ENCODE measurements at places on chromosomes 16 and 17. TPM values are rescaled to one million over a fixed set of nuclear protein-coding genes. Genes with fewer than 3 reads are reported as not detected.

DNA sequence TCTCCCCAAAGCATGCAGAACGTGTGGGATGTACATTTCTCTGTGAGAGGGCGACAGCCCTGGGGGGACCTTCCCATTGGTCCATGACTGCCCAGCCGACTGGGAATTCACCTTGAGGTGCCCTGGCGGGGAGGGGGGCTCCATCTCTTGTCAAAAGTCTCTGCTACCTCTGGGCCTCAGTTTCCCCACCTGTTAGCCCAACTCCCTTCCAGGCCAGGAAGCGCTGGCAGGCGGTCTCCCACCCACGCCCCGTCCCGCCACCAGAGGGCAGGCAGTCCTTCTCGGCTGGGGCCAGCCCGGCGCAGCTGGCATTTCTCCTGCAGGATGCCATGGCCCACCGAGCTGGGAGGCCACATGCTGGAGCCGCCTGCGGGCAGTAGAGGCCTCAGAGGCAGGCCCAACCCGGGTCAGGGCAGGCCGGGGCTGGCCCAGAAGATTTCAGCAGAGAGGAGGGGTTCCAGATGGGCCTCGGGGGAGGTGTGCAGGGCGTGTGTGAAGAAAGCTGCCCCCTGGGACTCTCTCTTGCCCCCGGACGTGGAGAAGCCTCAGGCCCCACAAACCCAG lies 16.6 kb downstream of the CD7 start:
- H3K4me1 ChIP-seq: no peaks in the 10 kb centered on the region
- H3K27me3 ChIP-seq: no peaks in the 10 kb centered on the region
- peak; percentile 65 for DNase-seq
- no peak overlapping the region for H3K27ac ChIP-seq
- H3K4me3 ChIP-seq: no peak overlapping the region

DNA sequence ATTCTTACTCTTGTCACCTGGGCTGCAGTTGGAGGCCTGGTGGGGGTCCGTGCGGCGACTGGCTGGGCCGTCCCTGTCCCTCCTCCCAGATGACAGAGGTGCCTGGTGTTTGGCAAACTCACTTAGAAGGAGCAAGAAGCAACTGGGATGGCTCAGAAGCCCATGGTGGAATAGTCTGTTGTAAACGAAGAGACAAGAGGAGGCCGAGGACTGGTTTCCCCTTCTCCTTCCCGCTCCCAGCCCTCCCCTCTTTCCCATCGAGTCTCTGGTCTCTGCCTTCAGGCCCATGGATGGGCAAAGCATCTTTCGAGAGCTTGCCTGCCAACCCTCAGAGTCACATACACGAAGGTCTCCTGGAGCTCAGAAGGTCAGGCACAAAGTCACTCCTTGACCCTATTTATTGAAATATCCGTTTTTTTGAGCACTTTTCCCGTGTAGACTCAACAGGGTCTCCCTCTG lies 364.4 kb downstream of the SEC14L1 start:
- no peaks in the 10 kb centered on the region for H3K4me1 ChIP-seq
- H3K4me3 ChIP-seq: no peak overlapping the region
- no peaks in the 10 kb centered on the region for H3K27me3 ChIP-seq
- H3K27ac ChIP-seq: no peak overlapping the region

Gene RTN4RL1
- total RNA-seq: 1.8 TPM

- no peaks in the 10 kb centered on the region for H3K27me3 ChIP-seq
- H3K4me1 ChIP-seq: no peaks in the 10 kb centered on the region
- H3K27ac ChIP-seq: no peak overlapping the region
- DNase-seq: peak; percentile 42
These were observed 80.0 kb downstream of the KCNJ18 start for GRCh38 chr17:21772321-21772720.

- H3K27ac ChIP-seq: peak overlapping the region; percentile 85
- no peaks in the 10 kb centered on the region for H3K4me1 ChIP-seq
- DNase-seq: no peak
- H3K36me3 ChIP-seq: no peaks in the 10 kb centered on the region
- no peak overlapping the region for H3K4me3 ChIP-seq
- H3K27me3 ChIP-seq: no peaks in the 10 kb centered on the region
These were observed 14.6 kb upstream of the CIBAR2 start for GRCh38 chr16:85126705-85127378.

DNA sequence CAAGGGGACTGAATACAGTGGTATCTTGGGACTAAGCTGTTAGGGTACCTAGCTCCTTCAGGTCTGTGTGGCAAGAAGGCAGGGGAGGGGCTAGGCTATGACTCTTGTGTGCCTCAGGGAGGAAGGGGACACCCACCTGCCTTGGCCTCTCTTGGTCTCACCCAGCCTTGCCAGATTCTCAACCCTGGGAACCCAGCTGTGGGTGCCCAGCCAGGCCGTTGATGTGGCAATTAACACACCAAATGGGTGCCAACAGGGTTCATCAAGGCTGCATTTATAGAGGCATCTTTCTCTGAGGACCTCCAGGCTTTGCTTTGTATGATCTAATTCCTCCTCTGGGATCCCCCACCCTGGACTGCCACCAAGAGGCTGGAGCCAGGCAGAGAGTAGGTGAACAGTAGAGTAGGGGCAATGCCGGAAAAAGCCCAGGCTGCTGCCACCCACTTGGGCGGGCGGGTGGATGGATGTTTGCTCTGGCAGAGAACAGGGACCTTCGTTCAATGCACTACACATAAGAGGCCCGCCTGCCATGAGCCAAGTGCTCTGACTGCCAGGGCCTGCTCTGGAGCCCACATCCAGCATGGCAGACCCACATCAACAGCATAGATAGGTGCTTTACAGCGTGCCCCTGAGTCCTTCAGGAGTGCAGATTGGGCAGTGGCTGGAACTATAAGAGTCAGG lies 3.2 kb upstream of the ASB16 start:
- H3K27ac ChIP-seq: no peak overlapping the region
- H3K4me1 ChIP-seq: peaks cover 16% of the 10 kb centered on the region
- H3K27me3 ChIP-seq: no peaks in the 10 kb centered on the region
- H3K4me3 ChIP-seq: no peak overlapping the region
- H3K36me3 ChIP-seq: no peaks in the 10 kb centered on the region
- no peak for DNase-seq

DNA sequence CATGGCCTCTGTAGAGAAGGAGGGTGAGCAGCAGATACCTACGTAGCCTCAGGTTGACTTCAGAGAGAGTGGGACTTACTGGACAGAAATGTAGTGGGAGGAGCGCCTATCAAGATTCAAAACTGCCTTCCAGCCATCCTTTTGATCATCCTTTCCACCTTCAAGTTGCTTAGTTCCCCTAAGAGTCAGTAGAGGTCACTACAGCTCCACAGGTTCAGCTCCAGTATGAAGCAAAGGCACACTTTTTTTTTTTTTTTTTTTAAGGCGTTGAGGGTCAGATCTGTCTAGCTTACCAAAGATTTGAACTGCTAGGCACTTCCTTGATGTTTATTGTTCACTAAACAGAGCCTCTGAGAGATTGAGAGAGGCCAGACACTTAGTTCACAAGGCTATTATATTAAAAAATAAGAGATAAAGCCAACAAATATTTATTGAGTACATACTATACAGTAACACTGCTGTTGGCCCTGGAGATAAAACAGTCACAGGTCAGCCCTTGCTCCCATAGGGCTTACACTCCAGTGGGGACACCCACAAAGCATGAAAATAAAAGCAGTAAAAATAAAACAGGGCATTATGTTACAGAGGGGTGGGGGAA lies 3.1 kb downstream of the RNF227 start:
- H3K27ac ChIP-seq: no peak overlapping the region
- no peak overlapping the region for H3K4me3 ChIP-seq
- H3K36me3 ChIP-seq: peaks cover 34% of the 10 kb centered on the region
- no peak for DNase-seq
- no peaks in the 10 kb centered on the region for H3K27me3 ChIP-seq

Gene MPO
- total RNA-seq: 0.12 TPM

- no peak for DNase-seq
- H3K4me3 ChIP-seq: no peak overlapping the region
- no peaks in the 10 kb centered on the region for H3K36me3 ChIP-seq
- H3K27me3 ChIP-seq: no peaks in the 10 kb centered on the region
These were observed 9.3 kb upstream of the ZC3H18 start for GRCh38 chr16:88560714-88561484.

Gene KRT32
- total RNA-seq: not detected

Gene SLC13A2
- not detected for total RNA-seq

Gene SULT1A1
- total RNA-seq: 37.9 TPM

GRCh38 chr17:21689604-21690003 lies 2.7 kb upstream of the KCNJ18 start:
- no peak overlapping the region for H3K4me3 ChIP-seq
- H3K27ac ChIP-seq: no peak overlapping the region
- H3K36me3 ChIP-seq: no peaks in the 10 kb centered on the region

DNA sequence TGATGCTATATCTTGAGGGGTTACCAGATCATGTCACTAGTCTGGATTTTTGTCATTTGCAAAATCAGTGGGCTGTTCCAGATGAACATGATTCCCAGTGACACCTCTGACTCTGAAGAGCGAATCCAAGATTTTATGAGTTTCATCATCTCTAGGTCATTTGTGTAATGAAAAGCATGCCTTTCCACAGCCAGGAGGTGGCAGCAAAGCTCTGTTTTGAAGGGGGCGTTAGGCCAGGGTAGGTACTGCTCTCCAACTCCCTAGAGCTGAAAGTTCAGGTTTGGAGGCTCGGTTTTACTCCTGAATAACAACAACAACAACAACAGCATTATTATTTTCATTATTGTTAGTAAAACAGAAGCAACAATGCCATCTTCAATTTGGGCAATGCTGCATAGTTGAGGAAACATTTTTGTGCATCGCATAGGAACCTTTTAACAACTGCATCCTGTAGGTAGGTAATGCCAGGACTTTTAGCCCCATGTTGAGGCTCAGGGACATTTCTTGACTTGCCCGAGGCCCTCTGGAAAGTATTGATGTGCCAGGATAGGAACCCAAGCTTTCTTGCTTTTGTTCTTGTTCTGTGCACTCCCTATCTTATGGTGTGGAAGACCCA lies 77.0 kb downstream of the MYH13 start:
- no peak overlapping the region for H3K4me3 ChIP-seq
- no peaks in the 10 kb centered on the region for H3K36me3 ChIP-seq
- no peak for DNase-seq
- no peaks in the 10 kb centered on the region for H3K27me3 ChIP-seq
- H3K4me1 ChIP-seq: no peaks in the 10 kb centered on the region
- H3K27ac ChIP-seq: no peak overlapping the region

DNA sequence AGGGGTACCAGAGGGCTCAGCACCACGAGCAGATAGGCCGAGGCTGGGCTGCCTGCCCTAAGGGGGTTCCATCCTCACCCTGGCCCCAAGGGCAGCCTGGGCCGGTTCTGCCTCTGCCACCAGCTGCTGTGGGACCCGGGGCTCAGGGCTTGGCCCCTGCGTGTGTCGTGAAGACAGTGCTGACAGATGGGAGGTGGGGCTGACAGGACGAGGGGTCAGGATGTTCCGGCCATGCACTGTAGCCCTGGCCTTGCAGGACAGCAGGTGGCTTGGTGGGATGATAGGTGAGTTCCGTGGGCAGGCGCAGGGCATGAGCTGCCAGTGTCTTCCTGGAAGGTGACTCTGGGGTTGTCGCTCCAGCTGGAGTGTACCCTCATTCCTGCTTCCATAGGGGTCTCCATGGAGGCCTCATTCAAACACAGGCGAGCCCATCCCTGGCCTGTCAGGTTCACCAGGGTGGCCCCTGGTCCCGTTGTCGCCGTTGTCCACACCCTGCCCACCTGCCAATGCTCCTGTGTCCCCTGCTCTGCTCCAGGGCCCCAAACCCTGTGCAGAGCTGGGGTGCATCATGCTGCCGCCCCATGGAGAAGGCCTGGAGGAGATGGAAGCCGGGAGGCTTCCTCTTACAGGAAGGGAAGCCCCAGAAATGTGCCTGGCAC lies 57.2 kb downstream of the WDR45B start:
- peaks cover 43% of the 10 kb centered on the region for H3K4me1 ChIP-seq
- peak overlapping the region; percentile 89 for H3K27ac ChIP-seq
- no peak overlapping the region for H3K4me3 ChIP-seq
- peaks cover 24% of the 10 kb centered on the region for H3K36me3 ChIP-seq

DNA sequence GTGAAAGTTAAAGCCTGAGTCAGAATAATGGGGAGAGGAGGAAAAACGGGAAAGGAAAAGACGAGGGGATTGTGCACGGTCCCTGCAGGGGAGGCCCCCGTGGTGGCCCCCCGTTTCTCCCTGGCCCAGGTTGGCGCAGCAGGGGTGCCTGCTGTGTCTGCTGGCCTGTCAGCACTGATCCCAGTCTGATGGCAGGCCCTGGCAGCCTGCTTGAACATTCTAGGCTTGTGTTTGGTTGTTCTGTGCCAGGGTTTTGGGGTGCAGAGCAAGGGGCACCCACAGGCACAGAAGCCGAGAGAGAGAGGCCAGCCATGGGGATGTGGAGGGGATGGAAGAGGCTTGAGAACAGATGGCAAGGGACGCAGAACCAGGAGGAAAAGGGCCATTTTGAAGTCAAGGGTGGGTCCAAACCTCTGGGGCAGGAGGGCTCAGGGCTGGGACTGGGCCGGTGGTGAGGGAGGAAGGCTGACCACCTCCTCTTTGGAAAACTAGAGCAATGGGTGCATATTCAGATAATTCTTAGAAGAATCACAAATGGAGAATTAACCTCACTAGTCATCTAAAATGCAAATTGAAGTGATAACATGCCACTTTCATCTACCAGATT lies 35.9 kb downstream of the TBX4 start:
- H3K4me3 ChIP-seq: no peak overlapping the region
- DNase-seq: no peak
- H3K27me3 ChIP-seq: no peaks in the 10 kb centered on the region
- no peaks in the 10 kb centered on the region for H3K4me1 ChIP-seq

Gene OR1F1
- total RNA-seq: not detected

Gene PTX4
- total RNA-seq: not detected

- H3K27ac ChIP-seq: peak overlapping the region; percentile 57
- H3K27me3 ChIP-seq: no peaks in the 10 kb centered on the region
- no peaks in the 10 kb centered on the region for H3K4me1 ChIP-seq
- peak; percentile 71 for DNase-seq
- no peaks in the 10 kb centered on the region for H3K36me3 ChIP-seq
These were observed 7.8 kb downstream of the PLXDC1 start for GRCh38 chr17:39143552-39144093.

DNA sequence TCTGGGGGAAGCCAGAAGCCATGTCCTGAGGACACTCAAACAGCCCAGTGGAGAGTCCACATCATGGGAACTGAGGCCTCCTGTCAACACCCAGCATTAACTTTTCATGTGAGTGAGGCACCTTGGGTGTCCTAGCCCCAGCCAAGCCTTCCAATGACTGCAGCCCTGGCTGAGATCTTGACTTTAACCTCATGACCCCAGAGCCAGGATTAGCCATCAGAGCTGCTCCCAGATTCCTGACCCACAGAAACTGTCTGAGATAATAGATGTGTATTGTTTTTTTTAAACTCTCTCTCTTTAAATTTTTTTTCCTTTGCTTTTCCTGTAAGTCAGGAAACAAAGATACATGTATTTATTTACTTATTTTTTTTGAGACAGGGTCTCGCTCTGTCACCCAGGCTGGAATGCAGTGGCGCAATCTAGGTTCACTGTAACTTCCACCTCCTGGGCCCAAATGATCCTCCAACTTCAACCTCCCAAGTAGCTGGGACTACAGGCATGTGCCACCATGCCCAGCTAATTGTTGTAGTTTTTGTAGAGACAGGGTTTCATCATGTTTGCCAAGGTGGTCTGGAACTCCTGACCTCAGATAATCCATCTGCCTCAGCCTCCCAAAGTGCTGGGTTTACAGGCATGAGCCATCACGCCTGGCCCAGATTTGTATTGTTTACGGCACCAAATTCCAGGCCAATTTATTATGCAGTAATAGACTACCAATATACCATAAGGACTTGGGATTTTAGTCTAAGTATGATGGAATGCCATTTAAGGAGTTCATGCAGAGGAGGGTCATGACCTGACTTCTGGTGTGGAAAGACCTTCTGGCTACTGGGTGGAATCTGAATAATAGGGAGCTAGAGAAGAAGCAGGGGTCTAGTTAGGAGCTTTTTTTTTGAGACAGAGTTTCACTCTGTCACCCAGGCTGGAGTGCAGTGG lies 14.0 kb upstream of the TMEM94 start:
- no peaks in the 10 kb centered on the region for H3K36me3 ChIP-seq
- H3K27me3 ChIP-seq: no peaks in the 10 kb centered on the region
- peak overlapping the region; percentile 52 for H3K27ac ChIP-seq
- H3K4me3 ChIP-seq: no peak overlapping the region
- H3K4me1 ChIP-seq: peaks cover 23% of the 10 kb centered on the region
